ENCODE measurements at places on chromosomes 13 and 19.

DNA sequence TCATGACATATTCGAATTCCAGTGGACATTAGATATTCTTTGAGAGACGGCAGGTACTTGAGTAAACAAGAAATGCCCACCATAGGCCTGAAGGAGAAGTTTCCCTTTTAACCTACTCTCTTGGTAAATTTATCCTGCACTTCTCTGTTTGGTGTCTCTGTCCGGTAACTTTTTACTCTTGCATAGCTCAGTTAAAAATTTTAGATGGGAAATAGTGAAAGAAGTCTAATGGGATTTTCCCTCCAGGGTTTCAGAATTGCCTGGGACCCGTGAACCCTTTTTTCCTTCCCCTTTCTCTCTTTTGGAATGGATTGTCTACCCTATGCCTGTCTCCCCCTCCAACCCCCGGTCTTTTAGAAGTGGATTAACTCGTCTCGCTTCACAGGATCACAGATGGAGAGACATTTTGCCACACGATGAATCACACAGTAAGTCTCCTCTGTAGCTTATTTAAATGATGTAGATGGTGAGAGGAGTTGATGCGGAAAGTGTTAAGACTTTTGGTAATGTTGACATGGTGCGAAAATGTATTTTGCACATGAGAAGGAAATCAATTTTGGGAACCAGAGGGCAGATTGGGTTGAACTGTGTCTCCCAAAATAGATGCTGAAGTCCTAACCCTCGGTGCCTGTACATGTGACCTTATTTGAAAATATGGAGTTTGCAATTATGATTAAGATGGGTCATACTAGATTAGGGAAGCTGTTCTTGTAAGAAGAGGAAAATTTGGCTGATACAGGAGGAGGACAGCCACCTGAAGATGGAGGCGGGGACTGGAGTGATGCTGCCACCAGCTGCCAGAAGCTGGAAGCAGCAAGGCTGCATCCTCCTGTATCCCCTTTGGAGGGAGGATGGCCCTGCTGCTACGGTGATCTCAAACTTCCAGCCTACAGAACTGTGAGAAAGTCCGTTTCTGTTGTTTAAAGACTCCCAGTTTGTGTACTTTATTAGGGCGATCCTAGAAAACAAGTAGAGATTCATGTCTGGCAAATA lies 711 bp upstream of the MIPEP start:
- DNase-seq = no peak

- DNase-seq = no peak
Observed at GRCh38 chr13:99085808-99086266, 108.0 kb upstream of the DOCK9 start.

DNA sequence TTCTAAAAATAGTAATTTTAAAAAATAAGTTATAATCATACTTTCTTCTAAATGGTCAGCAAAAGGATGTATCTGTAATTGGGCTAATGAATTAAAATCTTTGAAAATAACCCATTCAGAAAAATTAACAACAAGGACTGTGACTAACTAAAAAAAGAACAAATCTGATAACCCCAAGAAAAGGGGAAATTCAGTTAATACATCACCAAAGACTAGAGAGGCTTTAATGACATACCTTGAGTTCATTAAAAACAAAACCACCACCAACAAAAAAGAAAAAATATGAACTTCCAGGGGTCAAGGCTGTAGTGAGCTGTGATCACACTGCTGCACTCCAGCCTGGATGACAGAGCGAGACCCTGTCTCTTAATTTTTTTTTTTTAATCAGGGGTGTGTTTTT lies 121.8 kb downstream of the TBC1D4 start:
- DNase-seq = no peak

DNA sequence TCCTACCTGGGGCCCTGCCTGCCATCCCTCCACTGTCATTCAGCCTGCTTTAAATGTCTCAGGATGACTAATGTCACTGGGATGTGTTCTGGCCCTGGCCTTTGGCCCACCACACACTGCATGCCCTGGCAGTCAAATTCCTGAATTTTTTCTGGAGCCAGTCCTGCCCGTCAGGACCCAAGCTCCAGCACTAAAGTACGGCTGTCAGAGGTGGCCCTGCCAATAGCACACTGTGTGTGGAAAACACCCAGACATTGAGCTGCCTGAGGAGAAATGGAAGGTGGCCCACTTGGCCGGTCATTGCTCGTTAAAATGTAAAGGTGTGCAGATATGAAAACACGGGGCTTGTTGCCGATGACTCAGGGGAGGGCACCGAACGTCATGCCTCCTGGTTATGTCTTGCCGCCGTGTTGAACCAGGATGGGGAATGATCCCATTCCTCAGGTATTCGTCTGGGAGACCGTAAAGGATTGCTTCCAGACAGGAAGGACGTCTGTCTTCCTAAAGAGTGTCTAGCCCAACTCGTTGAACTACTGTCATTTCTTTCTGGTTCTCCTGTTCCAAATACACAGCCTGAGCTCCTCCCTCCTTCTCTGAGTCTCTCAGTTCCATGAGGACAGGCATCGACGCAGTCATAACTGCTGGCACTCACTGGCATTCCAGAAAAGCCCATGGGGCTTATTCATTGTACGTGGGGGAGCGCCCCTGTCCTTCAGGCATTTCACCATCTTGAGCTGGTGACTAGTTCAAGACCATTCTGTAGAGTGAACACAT lies 40.6 kb downstream of the COL4A2 start:
- DNase-seq = peak; percentile 87

DNA sequence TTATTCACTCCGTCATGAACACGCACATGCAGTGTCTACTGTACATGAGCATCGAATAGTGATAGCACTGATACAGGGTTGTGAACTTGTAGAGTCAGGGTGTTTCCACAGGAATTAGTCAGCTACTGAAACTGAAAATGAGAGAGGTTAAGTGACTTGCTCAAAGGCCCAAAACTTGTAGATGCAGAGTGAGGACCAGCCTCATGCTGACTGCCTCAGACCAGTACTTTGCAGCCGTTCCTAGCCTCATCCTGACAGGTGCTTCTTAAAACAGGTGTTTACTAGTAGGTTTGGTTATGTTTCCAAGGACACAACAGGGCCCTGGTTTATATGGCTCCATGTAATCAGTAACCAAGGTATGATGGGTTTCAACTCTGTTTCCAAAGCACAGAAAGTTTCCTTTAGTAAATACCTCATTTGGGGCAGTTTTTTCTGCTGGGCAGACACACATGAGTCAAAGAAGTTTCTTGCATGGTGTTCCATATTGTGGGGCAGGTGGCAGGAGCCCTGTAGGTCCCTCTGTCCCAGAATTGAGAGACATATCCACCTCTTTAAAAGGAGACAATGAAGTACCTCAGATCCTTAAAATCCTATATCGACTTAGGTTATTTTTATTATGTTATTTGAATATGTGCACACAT lies 16.0 kb downstream of the FGF9 start:
- DNase-seq = no peak

DNA sequence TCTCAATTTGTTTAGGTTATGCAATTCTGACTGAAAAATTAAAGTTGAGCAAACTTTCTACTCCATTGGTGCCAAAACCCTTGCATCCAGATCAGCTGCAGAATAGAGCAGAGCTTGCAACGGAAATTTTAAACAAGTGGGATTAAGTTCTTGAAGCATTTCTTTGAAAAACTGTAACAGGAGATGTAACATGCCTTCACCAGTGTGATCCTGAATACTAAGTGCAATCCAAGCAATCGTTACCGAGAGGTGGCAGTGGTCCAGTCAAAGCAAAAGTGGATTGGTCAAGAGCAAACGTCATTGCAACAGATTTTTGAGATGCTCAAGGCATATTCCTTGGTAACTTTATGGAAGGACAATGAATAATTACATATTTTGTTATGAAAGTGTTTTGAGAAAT lies 841.1 kb upstream of the SLITRK5 start:
- DNase-seq = no peak

DNA sequence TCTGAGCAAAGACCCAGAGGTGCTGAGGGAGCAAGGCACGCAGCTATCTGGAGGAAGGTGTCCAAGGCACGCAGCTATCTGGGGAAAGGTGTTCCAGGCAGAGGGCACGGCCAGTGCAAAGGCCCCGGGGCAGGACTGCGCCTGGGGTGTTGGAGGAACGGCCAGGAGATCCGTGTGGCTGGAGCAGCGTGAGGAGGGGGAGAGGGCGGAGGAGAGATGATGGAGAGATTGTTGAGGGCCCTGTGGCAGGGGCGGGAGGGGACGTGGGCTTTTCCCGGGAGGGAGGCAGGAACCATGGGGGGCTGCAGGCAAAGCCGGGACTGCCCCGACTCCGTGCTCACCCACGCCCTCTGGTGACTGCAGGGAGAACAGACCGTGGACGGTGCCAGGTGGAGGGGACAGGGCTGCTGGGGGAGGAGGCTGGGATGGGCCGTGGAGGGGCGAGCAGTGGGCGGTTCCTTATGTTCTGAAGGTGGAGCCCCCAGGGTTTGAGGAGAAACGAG lies 13.3 kb upstream of the MISP start:
- DNase-seq = no peak

GRCh38 chr13:36414461-36414860 lies 17.8 kb upstream of the CCNA1 start:
- DNase-seq = no peak

DNA sequence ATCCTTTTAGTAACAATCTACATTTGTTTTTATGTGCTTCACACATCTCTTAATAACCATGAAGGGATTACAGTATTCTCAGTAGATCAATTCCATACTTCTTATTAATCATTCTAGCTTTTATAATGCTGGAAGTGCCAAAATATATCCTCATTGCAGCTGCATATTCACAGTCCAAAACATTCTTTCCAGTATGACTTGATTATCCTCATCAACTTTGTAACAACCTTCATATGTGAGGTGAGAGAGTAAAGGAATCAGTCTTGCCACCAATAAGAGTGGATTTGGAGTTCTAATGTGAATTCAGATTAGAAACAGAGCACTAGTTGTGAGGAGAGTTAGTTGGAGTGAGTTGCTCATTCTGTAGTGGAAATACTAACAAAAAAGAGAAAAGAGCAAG lies 208.0 kb upstream of the SPRY2 start:
- DNase-seq = no peak

GRCh38 chr13:102846261-102847015 lies 606 bp downstream of the ERCC5 start:
- DNase-seq = peak; percentile 27

DNA sequence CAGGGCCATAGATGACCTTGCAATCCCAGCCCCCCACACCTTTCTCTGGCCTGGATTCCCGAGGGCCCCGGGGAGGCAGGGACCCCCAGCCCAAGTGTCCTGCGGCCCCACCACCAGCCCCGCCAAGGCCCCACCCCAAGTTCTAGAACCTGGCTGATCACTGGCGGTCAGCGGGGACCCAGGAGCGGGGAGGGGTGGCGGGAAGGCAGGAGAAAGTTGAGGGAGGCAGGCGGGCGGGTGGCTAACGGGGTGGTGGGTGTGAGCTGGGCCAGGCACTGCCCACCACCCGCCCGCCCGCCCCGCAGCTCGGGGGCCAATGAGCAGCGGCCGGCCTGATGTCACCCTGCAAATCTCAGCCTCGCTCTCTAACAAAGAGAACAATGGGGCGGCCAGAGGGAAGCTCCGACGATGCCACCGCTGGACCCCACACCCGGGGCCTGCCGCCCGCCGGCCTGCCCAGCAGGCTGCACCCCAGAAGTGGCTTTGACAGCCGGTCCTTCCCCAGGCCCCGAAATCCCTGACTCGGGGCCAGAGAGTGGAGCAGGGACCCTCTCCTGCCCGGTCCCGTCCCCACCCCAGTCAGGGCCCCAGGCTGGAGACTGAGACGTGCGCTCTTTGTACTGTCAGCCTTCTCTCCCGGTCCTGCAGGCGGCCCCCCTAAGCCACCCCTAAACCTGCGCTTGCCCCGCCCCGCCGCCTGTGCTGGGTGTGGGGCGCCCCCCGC lies 1.6 kb downstream of the MEX3D start:
- DNase-seq = peak; percentile 92

GRCh38 chr19:3658004-3658869 lies 31.6 kb upstream of the CACTIN start:
- DNase-seq = no peak

GRCh38 chr13:100381595-100382224 lies 206.9 kb downstream of the GGACT start:
- no peak for DNase-seq

DNA sequence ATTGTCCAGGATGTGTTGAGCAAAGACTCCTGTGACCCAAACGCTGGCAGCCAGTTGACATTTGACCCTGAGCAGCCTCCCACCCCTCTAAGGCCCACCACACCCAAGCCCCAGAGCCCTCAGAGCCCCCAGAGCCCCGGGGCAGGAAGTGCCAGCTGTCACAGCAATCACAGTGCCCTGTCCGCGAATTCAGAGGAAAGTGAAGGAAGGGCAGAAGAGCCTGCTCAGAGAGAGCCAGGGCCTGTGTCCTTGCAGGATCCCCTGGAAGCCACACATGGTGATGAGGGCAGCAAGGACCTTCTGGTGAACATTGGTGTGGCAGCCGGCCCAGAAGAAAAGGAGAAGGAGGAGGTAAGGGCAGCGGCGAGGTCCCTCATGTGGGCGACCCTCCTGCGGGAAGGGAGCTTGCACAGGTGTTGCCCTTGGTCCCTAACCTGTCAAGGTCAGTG lies 63.7 kb downstream of the SPATA13 start:
- DNase-seq = no peak

- DNase-seq = no peak
Observed at GRCh38 chr19:16368385-16369305, 44.0 kb downstream of the KLF2 start.

GRCh38 chr19:27777726-27778125 lies 1435.2 kb downstream of the UQCRFS1 start:
- DNase-seq = no peak

DNA sequence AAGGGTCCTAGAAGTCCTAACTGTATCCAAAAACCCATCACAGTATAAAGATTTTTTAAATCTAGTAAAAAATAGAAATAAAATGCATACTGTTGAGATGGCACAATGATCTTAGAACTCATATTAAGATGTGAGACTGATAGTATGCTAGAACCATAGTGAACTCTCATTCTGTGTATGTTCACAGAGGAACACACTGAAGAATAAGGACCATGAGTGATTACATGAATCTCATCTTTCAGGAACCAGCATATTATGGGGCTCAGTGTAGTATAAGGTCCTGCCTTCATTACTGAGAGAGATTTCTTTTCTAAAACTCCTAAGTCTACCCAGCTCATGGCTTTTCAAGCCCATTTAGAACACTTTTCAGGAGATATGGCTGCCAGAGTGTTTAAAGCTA lies 59.8 kb upstream of the RFC3 start:
- no peak for DNase-seq

GRCh38 chr19:43407416-43408005 lies 7.2 kb upstream of the TEX101 start:
- peak; percentile 74 for DNase-seq

- DNase-seq = no peak
Observed at GRCh38 chr13:26050568-26051230, 1.1 kb downstream of the SHISA2 start.
